Fibroblast of mammary gland (primary cell): ENCODE measurements at places on chromosomes 3 and 15.

DNA sequence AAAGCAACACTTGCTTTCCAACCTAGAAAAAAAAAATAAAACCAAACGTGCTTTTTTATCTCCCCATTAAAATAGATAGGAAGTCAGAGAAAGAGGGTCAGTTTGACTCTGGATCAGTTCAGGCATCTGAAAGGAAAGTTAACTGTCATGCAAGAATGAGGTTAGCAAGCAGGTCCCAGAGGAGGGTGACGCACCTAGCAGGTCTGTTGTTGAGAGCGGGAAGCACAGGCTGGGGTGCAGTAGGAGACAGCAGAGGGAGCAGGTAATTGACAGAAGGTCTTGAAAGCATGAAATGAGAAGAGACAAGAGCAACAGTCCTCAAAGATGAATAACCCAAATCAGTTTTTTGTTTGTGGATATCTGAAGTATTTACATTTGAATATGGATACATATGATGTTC, 82.5 kb downstream of the ANO10 start:
- DNase-seq: no peak

DNA sequence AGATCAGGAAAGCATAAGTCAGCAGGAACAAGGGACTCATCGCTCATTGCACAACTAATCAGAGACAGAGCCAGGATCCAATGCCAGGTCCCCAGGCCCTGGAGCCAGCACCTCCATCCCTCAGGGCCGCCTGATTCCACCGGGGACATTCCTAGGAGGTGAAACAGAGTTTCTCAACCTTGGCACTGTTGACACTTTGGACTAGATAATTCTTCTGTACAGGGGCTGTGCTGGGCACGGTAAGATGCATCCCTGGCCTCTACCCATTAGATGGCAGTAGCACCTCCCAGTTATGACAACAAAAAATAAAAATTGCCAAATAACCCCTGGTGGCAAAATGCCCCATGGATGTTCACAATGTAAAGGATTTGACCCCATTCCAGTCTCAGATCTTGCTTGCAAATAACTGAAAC, 127.7 kb downstream of the MTHFS start:
- peak; percentile 41 for DNase-seq

DNA sequence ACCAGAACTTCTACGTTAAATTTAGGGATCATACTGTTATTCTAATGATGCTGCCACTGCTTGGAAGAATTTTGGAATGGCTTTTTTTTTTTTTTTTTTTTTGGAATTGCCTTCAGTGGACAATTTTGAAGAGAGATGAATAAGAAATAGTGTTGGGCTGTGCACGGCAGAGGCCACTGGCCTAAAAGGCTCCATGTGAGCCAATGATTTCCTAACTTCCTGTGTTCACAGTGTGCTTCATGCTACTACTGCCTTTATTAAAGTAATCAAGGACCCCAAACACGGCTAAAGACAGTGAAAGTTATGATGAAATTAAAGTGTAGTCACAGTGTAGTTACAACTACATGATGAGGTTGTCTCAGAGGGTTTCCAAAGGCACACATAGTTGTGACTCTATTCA, 100.8 kb upstream of the TNFAIP8L3 start:
- DNase-seq: peak; percentile 35

GRCh38 chr3:193865896-193866480, 270.0 kb upstream of the HES1 start:
- no peak for DNase-seq

DNA sequence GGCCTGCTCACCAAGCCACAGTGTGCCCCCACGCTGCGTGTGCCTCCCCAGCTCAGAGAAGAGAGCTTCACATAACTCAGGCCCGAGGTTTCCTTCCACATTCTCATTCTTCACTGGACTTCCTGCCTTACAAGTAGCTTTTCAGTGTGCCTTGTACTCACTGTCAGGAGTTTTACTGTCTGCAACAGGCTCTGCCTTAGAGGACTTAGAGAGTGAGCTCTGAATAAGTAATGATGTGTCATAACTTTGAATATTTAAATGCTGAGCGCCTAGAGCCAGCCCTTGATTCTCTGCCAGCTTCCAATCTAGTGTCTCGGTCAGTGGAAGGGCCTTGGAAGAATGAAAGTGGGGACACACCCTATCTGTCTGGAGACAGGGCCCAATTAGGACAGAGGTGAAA, 41.8 kb downstream of the ITGB5 start:
- DNase-seq: peak; percentile 94

GRCh38 chr15:90009301-90010022, 8.3 kb downstream of the ZNF710 start:
- DNase-seq: no peak
